ENCODE measurements at places on chromosomes 13 and 19.

GRCh38 chr19:3100331-3100730 is 6.2 kb downstream of the GNA11 start:
- no peak for DNase-seq

- DNase-seq = peak; percentile 77
Observed at GRCh38 chr19:2603334-2603733, 99.2 kb downstream of the GNG7 start.

- no peak for DNase-seq
Observed at GRCh38 chr13:21673539-21673788, 2.6 kb downstream of the FGF9 start.

GRCh38 chr13:20428666-20429644 is 96.7 kb downstream of the CRYL1 start:
- no peak for DNase-seq

DNA sequence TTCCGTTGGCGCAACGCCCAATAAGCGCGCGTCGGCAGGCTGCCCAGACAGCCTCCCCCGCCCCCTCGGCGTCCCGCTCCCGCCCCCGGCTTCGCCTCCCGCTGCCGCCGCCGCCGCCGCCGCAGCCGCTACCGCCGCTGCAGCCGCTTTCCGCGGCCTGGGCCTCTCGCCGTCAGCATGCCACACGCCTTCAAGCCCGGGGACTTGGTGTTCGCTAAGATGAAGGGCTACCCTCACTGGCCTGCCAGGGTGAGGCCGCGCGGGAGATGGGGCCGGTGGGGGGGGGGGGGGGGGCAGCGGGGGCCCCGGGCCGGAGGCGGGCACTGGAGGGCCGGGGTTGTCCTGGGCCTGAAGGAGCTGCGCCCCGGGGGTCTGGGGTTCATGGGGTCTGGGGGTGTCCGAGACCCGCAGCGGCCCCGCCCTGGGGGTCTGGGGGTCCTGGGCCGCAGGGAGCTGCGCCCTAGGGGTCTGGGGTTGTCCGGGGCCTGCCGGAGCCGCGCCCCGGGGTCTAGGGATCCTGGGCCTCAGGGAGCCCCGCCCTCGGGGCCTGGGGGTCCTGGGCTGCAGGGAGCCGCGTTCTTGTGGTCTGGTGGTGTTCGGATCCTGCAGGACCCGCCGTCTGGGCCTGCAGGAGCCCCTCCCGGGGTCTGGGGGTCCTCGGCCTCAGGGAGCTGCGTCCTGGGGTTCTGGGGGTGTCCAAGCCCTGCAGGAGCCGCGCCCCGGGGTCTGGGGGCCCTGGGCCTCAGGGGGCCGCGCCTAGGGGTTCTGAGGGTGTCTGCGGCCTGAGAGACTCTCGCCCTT is at the start of gene HDGFL2:
HDGFL2 (plus strand) TSS at position 124 of the 801 bp plus-strand sequence; CDS start at position 178, 54 bp downstream.
- DNase-seq = no peak

DNA sequence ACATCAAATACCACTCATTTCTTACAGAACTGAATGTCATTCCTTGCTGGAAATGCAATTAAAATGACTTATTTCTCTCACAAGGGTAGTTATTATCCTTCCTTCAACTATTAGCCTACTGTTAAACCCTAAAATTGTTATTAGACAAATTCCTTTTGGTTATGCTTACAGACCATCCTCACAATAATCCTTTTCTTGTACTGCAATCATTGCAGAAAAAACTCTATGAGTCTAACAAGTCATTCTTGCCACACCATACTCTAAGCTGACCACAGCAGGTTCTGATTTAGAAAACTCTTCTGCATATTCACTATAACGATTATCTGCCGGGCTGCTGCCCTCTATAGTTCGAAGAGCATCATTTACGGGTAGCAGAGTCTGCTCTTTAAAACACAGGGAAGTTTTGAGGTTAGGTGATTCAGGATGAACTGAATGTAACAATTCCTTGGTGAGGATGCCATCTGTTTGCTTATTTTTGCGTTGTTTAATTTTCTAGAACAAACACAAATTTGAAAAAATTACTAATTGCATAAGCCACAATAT is 38.2 kb downstream of the MTMR6 start:
- peak; percentile 56 for DNase-seq

DNA sequence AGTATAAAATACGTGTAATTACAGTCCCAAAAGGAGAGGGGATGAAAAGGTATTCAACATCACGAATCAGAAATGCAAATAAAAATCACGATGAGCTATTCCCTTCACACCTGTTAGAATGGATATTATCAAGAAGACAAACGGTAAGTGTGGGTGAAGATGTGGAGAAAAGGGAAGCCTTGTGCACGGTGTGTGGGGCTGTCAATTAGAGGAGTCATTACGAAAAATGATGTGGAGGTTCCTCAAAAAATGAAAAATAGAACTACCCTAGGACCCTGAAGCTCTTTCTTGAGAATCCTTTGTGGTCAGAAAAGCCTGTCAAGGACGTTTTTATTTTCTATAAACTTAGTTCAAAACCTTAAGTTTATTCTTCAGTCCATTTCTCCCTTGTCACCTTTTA is 19.4 kb downstream of the NLRP11 start:
- DNase-seq = no peak

DNA sequence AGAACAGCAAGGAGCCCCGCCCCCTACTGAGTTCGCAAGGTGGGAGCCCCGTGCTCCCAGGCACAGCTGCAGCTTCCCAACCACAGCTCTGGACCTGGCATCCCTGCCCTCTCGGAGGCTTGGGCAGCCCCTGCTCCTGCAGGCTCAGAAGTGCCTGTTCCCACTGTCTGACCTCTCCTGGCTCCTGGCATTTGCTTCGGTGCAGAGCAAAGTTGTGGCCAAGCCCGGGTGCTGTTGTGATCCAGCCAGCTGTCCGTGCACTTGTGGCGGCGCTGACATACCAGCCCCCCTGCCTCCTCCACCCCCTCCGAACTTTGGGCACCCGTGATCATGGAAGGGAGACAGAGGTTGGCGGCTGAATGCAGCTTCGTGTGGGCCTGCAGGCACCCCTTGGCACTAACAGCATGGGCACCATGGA is 1386.8 kb downstream of the PCDH9 start:
- DNase-seq = no peak

GRCh38 chr19:10677751-10678150 is 23.5 kb upstream of the QTRT1 start:
- DNase-seq = no peak

DNA sequence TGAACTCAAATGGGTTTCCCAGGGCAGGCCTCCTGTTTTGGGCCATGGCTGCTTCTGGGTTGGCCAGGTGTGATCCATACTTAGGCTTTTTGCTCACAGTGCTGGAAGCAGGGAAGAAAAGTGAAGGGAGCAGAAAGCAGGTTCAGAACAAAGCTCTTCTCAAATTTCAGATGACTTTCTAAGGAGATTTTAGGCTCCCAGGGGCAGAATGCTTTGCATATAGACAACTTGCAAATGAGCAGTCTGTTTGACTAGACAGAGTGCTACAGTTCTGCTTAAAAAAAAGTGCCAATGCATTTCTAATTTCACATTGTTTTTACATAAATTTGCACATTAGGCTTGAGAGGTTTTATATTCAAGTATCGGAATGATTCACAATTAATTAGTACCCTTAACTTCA is 2.6 kb upstream of the SLC10A2 start:
- DNase-seq = no peak

DNA sequence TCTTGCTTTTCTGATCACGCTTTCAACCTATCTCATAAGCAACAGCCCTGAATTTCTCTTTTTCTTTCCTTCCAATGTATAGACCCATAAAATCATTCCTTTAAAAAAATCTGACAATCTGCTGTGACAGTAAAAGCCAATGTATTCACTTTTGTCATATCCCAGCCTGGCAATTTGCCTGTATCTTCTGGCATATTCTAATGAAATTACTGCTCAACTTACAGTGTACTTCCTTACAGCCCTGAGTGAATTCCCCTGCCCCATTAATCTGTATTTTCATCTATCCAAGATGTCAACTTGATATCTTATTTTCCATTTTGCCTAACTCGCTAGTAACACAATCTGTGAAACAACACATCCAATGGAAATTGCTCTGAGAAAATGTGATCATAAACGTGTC is 18.0 kb upstream of the SERP2 start:
- DNase-seq = no peak

DNA sequence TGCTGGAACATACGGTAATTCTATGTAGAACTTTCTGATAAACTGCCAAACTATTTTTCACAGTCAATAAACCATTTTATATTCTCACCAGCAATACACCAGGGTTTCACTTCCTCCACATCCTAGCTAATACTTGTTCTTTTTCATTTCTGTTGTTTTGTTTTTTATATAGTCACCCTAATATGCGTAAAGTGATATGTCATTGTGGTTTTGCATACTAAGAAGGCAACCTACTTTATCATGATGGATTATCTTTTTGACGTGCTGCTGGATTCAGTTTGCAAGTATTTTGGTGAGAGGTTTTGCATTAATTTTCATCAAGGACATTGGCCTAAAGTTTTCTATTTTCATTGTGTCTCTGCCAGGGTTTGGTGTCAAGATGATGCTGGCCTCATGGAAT is 1384.1 kb downstream of the UQCRFS1 start:
- no peak for DNase-seq

- no peak for DNase-seq
Observed at GRCh38 chr19:32708457-32708856, 11.1 kb upstream of the TDRD12 start.

GRCh38 chr13:88097541-88097940 is 426.4 kb downstream of the SLITRK5 start:
- no peak for DNase-seq

DNA sequence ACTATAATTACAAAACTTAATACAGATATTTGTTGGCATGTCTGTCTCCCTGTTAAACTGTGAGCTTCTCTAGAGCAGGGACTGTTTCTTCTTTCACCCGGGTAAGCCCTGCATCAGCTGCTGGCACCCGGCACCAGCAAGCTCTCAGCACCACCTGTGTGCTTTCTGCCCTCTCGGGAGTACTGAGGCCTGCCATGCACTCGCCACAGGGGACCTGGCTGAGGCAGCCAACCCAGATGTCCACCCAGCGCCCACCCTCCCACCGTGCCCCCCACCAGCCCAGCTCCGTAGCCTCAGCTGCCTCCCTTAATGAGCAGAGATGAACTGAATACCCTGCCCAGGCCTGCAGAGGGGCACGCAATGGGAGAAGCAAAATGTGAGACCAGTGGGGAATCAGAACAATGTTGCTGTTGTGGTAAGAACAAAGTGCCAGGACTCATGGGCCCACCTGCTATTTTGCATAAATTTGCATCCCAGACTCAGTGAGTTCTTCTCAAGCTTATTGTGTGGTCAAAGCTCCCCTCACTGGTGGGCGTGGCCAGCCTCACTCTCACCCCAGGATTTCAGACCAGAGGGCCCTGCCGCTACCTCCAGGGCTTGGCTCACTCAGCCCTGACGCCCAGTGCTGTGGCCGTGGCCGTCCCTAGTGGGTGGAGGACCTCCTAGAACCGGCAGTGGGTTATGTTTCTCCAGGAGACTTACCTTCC is 14.6 kb upstream of the SERPINE3 start:
- peak; percentile 69 for DNase-seq

- DNase-seq = no peak
Observed at GRCh38 chr13:75225288-75226032, 256.5 kb downstream of the TBC1D4 start.

- no peak for DNase-seq
Observed at GRCh38 chr13:37349916-37350315, 244.5 kb upstream of the CSNK1A1L start.

DNA sequence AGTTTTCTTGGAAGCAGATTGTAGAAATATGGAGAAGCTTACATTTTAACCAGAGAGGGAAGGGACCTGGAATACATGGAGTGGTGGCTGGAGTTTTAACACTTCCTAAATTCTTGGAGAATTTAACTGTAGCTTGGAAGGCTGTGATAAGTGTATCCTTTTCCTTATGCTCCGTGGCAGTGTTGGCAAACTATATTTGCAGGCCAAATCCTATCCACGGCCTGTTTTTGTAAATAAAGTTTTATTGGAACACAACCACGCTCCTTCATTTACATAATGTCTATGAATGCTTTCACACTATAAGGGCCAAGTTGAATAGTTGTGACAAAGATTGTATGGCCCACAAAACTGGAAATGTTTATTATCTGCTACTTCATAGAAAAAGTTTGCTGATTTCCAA is 110.6 kb upstream of the MIR17HG start:
- no peak for DNase-seq

- DNase-seq = no peak
Observed at GRCh38 chr13:45838171-45838745, 13.3 kb downstream of the SIAH3 start.

DNA sequence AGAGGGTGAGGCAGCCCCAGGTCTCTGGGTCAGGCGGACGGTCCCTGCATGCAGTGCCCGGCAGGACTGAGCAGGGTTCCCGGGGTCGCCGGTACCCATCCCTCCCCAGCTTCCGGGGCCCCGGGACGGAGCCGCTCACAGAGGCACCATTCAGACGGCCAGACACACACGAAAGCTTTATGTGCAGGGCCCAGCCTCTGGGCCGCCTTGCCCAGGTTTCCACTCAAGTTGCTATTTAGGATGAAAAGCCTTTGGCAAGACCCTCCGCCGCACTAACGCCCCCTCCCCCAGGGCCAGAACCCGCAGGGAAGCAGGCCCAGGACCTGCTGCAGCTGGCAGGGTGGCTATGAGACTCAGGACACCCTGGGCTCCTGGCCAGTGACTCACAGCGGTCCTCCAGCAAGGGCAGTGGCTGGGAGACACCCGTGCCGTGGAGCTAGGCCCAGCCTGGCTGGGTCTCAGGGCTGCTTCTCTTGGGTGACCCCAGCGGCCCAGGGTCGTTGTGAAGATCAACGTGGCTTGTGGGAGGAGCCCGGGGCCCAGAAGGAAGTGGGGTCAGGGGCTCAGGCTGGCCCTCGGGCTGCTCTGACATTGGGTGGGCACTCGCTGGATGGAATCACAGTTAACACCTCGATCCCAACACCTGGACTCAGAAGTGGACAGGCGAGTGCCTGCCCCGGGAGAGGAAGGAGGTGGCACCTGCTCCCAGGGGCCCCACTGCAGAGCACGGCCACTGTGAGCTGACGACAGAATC is 4.8 kb downstream of the C19orf25 start:
- DNase-seq = no peak

GRCh38 chr13:42876270-42876714 is 94.9 kb downstream of the FAM216B start:
- peak; percentile 58 for DNase-seq

DNA sequence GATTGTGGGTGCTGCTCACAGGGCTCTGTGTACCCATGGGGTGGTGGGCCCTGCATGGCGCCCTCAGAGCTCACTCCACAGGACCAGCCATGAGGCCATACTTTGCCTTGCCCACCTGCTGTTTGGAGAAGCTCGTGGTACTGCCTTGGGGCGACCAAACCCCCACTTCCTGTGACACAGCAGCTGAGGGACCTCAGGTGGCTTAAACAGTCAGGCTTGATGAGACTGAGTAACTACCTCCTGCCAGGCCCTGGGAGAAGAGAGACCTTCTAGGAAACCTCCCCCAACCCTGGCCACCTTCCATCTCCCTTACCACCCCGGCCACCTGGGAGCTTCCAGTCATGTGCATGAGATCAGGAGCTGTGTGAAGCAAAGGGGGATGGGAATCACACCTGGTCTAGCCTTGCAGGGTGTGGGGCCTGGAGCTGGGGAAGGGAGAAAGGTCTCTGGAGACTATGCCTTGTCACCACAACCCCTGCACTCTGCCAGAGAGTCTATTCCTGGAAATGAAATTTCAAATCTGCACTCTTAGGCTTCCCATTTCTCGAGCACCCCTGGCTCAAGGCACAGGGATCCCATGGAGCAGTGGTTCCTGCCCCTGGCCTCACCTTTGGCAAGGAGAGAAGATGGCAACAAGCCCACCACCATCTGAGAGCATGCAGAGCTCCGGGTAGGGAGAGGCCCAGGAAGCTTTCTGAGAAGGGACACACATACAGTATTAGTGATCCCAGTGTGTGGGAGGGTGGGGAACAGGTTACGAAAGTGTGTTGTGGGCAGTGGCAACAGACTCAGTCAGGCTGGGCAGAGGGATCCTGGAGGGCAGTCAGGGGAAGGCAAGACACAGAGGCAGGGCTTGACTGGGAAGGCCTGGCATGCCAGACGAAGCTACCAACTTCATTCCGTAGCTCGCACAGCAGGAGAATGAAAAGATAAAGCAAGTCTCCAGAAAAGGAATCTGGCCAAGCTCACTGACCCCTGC is 125.0 kb downstream of the URI1 start:
- peak; percentile 36 for DNase-seq

Measured in endodermal cell (in vitro differentiated cells).